Pancreas (tissue), 10 donors: ENCODE measurements at places on chromosomes 12 and 14. TPM values are rescaled to one million over a fixed set of nuclear protein-coding genes. Genes with fewer than 3 reads are reported as not detected.

- no peaks in the 10 kb centered on the region for H3K36me3 ChIP-seq
- H3K27me3 ChIP-seq: no peaks in the 10 kb centered on the region
- no peaks in the 10 kb centered on the region for H3K4me1 ChIP-seq
- H3K4me3 ChIP-seq: no peak overlapping the region
- H3K27ac ChIP-seq: no peak overlapping the region
These were observed 111.5 kb upstream of the IFNG-AS1 start for GRCh38 chr12:67877727-67878126.

GRCh38 chr12:101902641-101903040, 25.3 kb downstream of the DRAM1 start:
- H3K27me3 ChIP-seq: no peaks in the 10 kb centered on the region
- no peaks in the 10 kb centered on the region for H3K4me1 ChIP-seq
- no peak for DNase-seq
- no peaks in the 10 kb centered on the region for H3K36me3 ChIP-seq

DNA sequence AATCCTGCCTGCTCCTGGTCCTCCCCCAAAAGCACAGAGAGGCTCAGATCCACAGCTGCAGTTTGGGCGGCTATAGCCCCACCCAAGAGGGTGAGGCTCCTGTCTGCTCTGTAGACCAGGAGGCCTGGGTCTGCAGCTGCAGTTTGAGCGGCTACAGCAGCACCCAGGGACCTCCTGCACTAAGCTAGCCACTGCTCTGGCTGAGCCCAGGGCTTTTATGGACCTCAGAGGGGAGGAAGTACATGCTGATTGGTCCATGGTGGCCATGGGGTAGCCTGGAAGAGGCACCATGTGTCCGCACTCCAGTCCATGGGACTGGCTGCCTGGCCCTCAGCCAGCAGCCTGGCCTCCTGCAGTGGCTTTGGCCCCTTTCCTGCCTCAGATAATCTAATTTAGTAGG, 49.6 kb upstream of the GSC start:
- H3K4me3 ChIP-seq: no peak overlapping the region
- H3K27me3 ChIP-seq: no peaks in the 10 kb centered on the region
- no peak overlapping the region for H3K27ac ChIP-seq
- DNase-seq: no peak

DNA sequence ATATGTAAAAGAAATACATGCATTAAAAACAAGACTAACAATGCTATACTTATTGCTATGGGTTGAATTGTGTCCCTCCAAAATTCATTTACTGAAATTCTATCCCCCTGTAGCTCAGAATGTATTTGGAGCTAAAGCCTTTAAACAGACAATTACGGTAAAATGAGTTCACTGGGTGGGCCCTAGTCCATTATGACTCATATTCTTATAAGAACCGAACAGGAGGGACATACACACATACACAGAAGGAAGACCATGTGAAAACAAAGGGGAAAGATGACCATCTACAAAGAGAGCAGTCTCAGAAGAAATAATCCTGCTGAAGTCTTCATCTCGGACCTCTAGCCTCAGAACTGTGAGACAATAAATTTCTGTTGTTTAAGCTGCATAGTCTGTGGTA, 77.1 kb upstream of the ANKS1B start:
- H3K27me3 ChIP-seq: no peaks in the 10 kb centered on the region
- H3K36me3 ChIP-seq: no peaks in the 10 kb centered on the region
- no peaks in the 10 kb centered on the region for H3K4me1 ChIP-seq
- H3K27ac ChIP-seq: no peak overlapping the region
- H3K4me3 ChIP-seq: no peak overlapping the region

HOXC6 gene
- polyA plus RNA-seq: 0.34 TPM

DNA sequence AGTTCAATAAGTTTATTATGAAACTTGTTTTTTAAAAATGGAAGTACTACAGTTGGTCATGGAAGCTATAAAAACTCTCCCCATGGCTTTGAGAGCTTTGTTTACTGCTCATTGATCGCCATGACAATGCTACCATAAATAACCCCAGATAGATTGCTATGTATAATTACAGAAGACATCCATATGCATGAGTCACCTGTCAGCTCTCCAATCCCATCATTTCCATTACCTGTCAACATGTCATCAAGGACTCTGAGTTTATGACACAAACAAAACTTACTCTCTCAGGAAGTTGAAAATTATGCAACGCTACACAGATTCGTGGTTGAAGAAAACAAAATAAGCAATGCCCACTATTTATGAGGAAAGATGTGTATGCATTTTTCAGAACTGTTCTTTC, 144.4 kb downstream of the SEC23A start:
- no peaks in the 10 kb centered on the region for H3K36me3 ChIP-seq
- H3K4me3 ChIP-seq: no peak overlapping the region
- no peaks in the 10 kb centered on the region for H3K4me1 ChIP-seq
- no peak for DNase-seq
- H3K27me3 ChIP-seq: no peaks in the 10 kb centered on the region
- no peak overlapping the region for H3K27ac ChIP-seq

DNA sequence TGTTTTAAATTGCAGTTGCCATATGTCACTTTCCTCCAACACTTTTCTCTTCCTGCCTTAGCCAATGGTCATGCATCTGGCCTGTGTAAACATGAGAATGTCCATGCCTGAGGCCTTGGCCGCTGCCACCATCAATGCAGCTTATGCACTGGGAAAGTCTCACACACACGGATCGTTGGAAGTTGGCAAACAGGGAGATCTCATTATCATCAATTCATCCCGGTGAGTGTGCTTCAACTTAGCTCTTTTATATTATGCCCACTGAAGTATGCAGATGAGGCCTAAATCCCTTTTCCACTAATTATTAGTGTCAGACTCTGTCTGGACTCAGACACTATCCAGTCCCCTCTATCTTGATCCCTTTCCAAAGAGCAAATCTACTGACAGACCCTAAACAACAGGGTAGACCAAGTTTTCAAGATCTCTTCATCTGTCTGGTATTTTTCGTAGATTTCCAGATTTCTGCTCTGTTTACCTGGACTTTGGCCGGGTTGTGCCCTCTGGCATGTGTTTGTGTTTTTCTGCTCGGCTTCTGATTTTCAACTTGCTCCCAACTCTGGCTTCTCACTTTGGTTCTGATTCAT, 23.2 kb downstream of the AMDHD1 start:
- H3K27me3 ChIP-seq: no peaks in the 10 kb centered on the region
- DNase-seq: no peak
- no peak overlapping the region for H3K27ac ChIP-seq

GRCh38 chr12:110266381-110266960, 14.6 kb upstream of the ATP2A2 start:
- no peak for DNase-seq
- no peaks in the 10 kb centered on the region for H3K36me3 ChIP-seq
- H3K4me3 ChIP-seq: no peak overlapping the region
- H3K27ac ChIP-seq: no peak overlapping the region
- no peaks in the 10 kb centered on the region for H3K27me3 ChIP-seq

DNA sequence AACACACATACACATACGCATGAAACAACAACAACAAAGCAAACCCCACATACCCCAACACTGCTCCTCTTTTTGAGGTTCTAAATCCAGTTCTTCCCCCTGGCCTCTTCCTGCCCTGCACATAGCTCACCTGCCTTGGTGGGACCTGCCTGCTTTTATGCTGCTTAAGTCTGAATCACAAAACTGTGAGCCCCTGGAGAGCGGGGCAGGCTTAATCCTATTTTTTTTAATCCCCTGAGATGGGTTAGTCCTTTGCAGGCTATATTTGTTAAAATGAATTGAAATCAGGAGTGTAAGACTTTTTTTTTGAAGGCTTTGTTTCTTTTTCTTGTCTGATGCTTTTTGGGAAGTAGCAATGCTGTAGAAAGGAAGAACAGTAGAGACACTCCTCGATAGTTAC, 84.6 kb upstream of the MAX start:
- no peaks in the 10 kb centered on the region for H3K4me1 ChIP-seq
- no peak for DNase-seq
- no peaks in the 10 kb centered on the region for H3K36me3 ChIP-seq

GRCh38 chr14:102195446-102195845, 55.7 kb downstream of the WDR20 start:
- H3K36me3 ChIP-seq: no peaks in the 10 kb centered on the region
- H3K4me1 ChIP-seq: peaks cover 18% of the 10 kb centered on the region
- H3K4me3 ChIP-seq: no peak overlapping the region
- no peaks in the 10 kb centered on the region for H3K27me3 ChIP-seq
- DNase-seq: no peak
